ENCODE measurements at places on chromosomes 5 and 9. TPM values are rescaled to one million over a fixed set of nuclear protein-coding genes. Genes with fewer than 3 reads are reported as not detected.

The GOLM1 gene
- total RNA-seq: 443 TPM

The C5orf63 gene
- total RNA-seq: 15.3 TPM

The SOHLH1 gene
- not detected for total RNA-seq

DNA sequence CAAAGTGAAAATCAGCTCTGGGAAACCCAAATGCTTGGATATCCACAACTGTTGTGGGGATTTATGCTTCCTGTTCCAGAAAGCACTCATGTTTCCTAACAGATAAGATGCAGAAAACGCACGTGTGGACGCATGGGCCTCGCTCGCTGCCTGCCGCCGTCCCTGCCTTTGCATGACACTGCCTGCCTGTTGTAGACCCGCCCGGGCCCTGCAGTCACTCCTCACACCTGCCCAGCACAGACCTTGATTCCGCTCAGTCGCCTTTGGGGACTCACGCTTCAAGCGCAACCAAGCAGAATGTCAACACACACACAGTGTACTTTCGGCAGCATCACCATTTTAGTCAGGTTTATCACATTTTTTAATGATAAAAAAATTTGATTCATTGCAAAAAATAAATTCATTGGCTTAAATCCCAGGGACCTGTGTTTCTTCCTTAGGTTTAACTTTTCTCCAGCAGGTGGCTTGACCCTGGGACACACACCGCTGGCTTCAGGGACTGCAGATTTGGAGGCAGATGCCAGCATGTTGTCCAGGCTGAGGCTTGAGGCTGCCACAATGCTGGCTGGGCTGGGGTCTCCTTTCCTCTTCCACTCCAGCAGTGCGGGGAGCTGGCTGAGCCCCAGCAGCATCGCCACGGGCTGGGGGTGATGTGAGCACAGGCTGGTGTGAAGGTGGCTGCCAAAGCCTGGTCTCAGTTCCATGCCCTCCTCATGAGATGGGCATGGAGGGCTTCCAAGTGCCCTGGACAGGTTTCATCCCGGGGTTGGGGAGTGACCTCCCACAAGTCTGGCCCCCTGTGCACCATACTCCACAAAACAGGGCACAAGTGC is 416.9 kb upstream of the IRX4 start:
- DNase-seq: no peak

- no peak for DNase-seq
These were observed 45.7 kb downstream of the TGFBR1 start for GRCh38 chr9:99150451-99151171.

DNA sequence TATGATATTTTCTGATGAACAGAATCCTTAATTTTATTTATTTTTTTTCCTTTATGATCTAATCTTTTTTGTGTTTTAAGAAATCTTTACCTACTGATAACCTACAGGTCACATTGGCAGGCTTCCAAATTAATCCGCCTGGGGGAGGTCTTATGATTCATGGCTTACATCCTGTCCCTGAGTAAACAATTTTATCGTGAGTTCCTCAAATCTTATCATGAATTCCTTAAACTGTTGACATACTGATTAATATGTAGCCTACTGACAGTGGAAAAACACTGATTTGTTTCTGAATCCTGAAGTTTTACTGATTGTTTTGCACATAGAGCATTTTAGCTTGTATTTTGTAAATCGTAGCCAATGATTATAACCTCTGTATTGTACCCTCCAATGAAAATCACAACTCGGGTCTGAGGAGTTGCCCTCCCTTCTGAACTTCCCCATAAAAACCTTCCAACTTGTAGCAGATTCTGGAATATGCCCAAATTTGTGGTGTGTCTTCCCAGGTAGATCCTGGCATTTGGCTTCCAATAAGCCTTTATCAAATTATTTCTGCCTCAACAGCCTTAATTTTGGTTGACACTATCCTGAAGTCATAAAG is 105.6 kb downstream of the VCAN start:
- DNase-seq: peak; percentile 46

The SPATA6L gene
- 3.2 TPM for total RNA-seq

DNA sequence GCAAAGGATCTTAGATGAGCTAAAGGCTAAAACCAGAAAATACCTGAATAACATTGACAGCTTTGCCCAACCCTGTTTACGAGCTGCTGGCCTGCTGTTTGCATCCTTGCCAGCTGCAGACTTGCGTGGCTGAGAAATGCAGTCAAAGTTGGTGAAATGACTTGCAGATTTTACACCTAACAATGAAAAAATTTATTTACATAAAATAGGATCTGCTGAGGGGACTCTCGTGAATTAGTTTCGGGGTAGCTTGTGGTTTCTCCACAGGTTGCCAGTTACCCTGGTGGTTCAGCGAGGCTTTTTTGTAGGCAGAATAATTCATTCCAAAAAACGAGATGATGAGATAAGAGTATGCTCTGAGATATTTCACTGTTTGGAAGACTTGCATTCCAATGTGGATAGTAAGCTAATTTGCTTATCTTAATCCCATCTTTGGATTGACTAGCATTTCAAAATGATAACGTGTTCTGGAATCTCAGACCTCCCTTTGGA is 65.7 kb upstream of the FANCC start:
- DNase-seq: no peak

DNA sequence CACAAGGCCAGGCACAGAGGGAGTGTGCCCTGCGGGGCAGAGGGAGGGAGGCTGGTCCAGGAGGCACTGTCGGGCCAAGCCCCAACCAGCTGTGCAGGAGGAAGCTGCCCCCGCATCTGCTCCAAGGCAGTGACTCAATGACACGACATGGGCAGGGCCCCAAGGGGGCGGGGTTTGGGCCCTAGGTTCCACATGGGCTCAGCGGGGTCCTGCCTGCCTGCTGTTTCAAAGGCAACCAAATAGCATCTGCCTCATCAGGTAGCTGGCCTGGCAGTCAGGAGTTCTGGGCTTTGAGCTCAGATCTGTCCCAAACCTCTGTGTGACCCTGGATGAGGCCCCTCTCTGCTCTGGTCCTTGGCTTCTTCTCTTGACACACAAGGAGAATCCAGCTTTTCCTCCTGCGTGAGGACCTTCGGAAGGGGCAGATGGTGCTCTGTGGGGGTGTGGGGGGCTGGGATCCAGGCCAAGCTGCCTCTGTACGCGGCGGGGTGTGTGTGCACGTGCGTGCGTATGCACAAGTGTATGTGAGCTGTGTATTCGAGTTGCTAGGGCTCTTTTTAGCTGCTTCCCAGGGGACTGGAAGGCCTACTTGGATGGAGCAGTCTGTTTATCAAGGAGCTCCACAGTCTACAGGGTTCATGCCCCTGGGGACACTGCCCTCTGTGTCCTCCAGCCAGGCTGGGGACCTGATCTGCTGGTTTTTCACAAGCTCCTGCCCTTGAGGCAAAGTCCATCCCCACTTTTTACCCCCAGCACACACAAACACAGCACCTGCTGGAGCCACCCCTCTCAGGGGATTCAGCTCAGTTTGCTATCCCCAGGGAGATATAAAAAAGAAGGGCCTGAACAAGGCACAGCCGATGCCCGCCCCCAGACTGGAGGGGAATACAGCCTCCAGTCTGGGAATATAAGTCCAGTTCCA is 138.9 kb downstream of the RGS3 start:
- peak; percentile 57 for DNase-seq

DNA sequence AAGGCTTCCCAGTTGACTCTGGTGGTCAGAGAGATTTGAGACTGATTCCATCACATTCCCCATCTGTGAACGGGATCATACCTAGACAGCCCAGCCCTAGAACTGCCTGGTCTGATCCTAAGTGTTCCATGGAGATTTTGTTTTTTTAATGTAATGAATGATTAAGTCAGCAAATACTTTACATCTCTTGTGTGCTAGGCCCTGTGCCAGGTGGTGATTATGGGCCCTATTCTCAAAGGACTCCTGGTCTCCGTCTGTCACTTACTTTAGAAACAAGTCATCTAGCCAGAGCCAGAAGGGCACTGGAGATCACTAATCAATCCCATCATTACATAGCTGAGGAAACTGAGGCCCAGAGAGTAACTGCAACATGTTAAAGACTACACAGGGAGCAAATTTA is 1.1 kb upstream of the GPX3 start:
- no peak for DNase-seq

- DNase-seq: no peak
These were observed 87.3 kb upstream of the WWC1 start for GRCh38 chr5:168204165-168204564.

The FOXD4L4 gene
- total RNA-seq: 0.17 TPM

- peak; percentile 37 for DNase-seq
These were observed 2.7 kb downstream of the MLLT3 start for GRCh38 chr9:20619487-20620200.

GRCh38 chr5:148202531-148203203 is at the start of gene SPINK6:
Gene SPINK6, plus strand, starts transcription at chr5:148203042. Its CDS starts 55 bp downstream, at chr5:148203097.
- no peak for DNase-seq

All from left colon (tissue), 2 donors.